ENCODE measurements at places on chromosomes 3 and 15.

- no peak for DNase-seq
Observed at GRCh38 chr3:157590273-157590672, 87.1 kb upstream of the VEPH1 start.

DNA sequence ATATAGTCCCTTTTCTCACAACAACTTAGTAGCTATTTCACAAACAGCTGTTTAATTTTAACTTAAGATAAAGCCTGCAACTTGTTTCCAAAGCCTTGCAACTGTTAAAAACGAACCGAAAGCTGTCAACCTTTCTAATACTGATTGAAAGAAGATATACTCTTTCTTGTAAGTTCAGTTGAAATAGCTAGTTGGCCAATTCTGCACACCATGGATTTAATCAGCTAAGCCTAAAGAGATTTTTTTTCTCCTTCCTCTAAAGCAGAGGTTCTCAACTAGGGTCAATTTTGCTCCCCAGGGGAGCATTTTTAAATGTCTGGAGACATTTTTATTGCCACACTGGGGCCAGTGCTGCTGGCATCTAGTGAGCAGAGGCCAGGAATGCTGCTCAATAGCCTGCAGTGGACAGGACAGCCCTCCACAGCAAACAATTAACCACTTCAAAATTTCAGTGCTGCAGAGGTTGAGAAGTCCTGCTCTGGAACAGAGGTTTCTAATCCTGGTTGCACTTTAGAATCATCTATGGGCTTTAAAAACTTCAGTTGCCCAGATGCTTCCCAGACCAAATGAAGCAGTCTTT, 26.2 kb downstream of the MINDY4B start:
- DNase-seq: no peak

GRCh38 chr3:134696155-134696554, 45.3 kb upstream of the KY start:
- DNase-seq: no peak

DNA sequence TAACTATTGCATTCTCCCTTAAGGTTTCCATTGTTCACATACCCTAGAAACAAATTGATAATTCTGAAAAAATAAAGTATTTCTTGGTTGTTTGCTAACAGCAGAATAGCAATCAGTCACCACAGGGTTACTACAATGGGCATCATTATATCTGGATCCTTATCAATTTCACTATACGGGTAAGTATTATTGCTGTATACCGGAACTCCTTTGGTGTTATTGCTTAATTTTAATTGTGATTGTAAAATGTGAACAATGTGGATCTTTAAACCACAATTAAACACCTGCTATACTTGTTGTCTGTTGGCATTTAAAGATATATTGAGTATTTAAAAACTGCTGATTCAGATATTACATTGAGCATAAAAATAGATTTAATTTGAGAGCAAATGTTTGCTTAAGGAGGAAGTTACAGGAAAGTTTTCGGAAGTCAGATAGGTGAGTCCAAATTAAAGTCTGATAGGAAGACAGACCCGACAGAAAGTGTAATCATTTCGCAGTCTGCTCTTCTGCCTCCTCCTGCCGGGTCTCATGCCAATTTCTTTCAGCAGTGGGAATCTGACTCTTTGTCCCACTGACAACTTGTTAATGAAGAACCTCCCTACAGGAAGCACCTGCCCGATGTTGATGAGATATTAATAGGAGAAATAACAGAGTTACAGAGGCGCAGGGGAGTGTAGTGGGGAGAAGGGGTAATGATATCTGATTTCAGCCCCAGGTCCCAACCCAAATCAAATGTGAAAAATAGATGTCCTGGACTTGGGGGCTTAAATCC, 169.7 kb upstream of the TBC1D5 start:
- DNase-seq: no peak

All from stimulated activated CD4-positive, alpha-beta T cell treated with anti-CD3 and anti-CD28 coated beads, TNF-alpha, amount 100 ng/mL, for 24 hours (primary cell).